Glomerular endothelial cell (primary cell): ENCODE measurements at places on chromosomes 16 and 17. TPM values are rescaled to one million over a fixed set of nuclear protein-coding genes. Genes with fewer than 3 reads are reported as not detected.

Gene KRTAP4-1
- total RNA-seq: not detected in 2 replicates

Gene ADAM11
- total RNA-seq: 0.23 and 2.5 TPM in 2 replicates

Gene SEPTIN1
- 0.47 TPM in 1 of 2 replicates, not detected in the other for total RNA-seq

Gene PYCARD
- 32.2 and 33.1 TPM in 2 replicates for total RNA-seq

Gene RAB34
- total RNA-seq: 80.6 and 99.5 TPM in 2 replicates

Gene MT1G
- total RNA-seq: not detected in 2 replicates

Gene ASB16
- total RNA-seq: 0.15 and 0.18 TPM in 2 replicates

Gene TNFSF13
- total RNA-seq: 1.5 and 6.7 TPM in 2 replicates

Gene FAM20A
- total RNA-seq: not detected in 2 replicates

Gene MTMR4
- 27.0 and 38.4 TPM in 2 replicates for total RNA-seq

Gene HBA1
- not detected in 2 replicates for total RNA-seq

Gene CES1
- total RNA-seq: not detected in 2 replicates

Gene CNTNAP1
- total RNA-seq: 17.6 and 17.9 TPM in 2 replicates

Gene KLHL10
- total RNA-seq: not detected in 2 replicates

Gene CD300E
- total RNA-seq: not detected in 2 replicates

Gene CRYM
- total RNA-seq: 0.12 and 8.1 TPM in 2 replicates

Gene GPR142
- total RNA-seq: 0.10 TPM in 1 of 2 replicates, not detected in the other

Gene PARD6A
- total RNA-seq: 0.82 and 1.9 TPM in 2 replicates

Gene RNF40
- total RNA-seq: 100.0 and 115 TPM in 2 replicates

Gene ANKRD40CL
- not detected in 2 replicates for total RNA-seq

Gene GRIN2A
- under 0.01 and 0.18 TPM in 2 replicates for total RNA-seq

Gene SYCE1L
- total RNA-seq: 2.1 and 11.6 TPM in 2 replicates

Gene SLC2A4
- not detected in 2 replicates for total RNA-seq

Gene CD300H
- total RNA-seq: not detected in 2 replicates

Gene NPIPA8
- not detected in 2 replicates for total RNA-seq

Gene FBXW10B
- 1.3 TPM in 1 of 2 replicates, not detected in the other for total RNA-seq

Gene RILP
- total RNA-seq: 17.1 and 34.2 TPM in 2 replicates

Gene SLC12A3
- not detected in 2 replicates for total RNA-seq

Gene PYY
- 0.64 TPM in 1 of 2 replicates, not detected in the other for total RNA-seq
